ENCODE measurements at places on chromosomes 4 and X. TPM values are rescaled to one million over a fixed set of nuclear protein-coding genes. Genes with fewer than 3 reads are reported as not detected.

C4orf50 gene
- 0.10 TPM for total RNA-seq

BTK gene
- 3.6 TPM for total RNA-seq

MANBA gene
- total RNA-seq: 35.1 TPM

ALB gene
- not detected for total RNA-seq

FGFBP2 gene
- total RNA-seq: 1.9 TPM

SFRP2 gene
- total RNA-seq: 111 TPM
